ENCODE measurements at places on chromosomes 3 and 15. TPM values are rescaled to one million over a fixed set of nuclear protein-coding genes. Genes with fewer than 3 reads are reported as not detected.

- DNase-seq, result no peak
Measured at GRCh38 chr3:38640661-38641452, 8.6 kb downstream of the SCN5A start.

DNA sequence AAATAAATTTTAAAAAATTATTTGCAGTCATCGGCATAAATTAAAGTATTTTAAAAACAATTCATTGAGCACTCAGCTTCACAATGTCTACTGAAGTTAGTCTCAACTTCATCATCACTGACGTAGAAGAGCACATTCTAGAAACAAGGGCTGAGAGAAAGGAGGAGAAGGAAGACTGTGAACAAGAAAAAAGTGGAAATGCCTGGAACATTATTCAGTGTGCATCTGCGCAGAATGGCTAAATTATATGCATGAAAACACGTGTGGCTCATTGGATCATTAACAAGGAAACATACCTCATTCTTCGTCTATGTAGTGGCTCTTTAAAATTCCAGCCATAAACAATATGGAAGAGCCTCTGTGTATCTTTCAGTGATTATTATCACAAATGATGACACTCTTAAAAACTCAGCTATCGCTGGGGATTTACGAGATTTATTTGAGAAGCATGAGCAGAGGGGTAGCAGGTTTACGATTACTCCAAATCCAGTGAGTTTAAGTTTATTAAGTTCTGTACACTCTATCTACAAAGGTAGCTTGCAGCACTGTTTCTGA, 404.2 kb upstream of the CDIN1 start:
- no peak for DNase-seq

GRCh38 chr3:9765865-9766264, 3.9 kb downstream of the CAMK1 start:
- DNase-seq, result no peak

The HGD gene
- total RNA-seq, result not detected

The SLC6A1 gene
- total RNA-seq, result 0.31 TPM
